ENCODE measurements at places on chromosomes 16 and 17.

DNA sequence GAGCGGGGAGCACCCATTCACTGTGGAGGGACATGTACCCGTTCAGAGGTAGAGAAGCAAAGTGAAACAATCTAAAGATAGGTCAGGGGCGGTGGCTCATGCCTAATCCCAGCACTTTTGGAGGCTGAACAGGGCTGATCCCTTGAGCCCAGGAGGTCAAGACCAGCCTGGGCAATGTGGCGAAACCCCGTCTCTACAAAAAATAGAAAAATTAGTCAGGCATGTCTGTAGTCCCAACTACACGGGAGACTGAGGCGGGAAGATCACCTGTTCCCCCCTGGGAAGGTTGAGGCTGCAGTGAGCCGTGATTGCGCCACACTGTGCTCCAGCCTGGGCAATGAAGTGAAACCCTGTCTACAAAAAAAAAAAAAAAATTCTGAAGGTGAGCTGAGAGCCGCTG, 21.7 kb downstream of the MYL4 start:
- no peak for DNase-seq

DNA sequence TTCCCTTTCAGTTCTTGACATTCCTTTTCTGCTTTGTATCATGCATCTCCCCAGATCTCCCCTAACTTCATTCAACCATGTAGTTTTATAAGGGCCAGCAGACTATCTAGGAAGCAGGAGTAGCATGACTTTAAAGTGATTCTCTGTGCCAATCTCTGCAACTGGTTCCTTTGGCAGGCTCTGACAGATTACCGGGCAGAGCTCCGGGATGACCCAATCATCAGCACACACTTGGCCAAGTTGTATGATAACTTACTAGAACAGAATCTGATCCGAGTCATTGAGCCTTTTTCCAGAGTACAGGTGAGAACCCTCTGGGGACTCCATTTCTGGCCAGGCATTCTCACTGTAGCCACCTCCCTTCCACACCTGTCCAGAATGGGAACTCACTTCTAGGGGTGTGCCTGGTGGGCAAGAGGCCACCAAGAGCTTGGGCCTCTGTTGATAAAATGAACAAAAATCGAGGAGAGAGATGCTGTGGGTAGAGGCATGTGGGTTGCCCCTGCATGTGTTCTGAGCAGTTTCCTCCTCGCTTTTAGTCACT, 7.6 kb upstream of the CDK5R1 start:
- DNase-seq: no peak

- DNase-seq: no peak
Observed at GRCh38 chr17:81459224-81459623, 53.4 kb downstream of the ACTG1 start.

- no peak for DNase-seq
Observed at GRCh38 chr17:76687298-76688164, 23.2 kb downstream of the MXRA7 start.

- DNase-seq: no peak
Observed at GRCh38 chr16:78025631-78026030, 3.3 kb downstream of the CLEC3A start.

DNA sequence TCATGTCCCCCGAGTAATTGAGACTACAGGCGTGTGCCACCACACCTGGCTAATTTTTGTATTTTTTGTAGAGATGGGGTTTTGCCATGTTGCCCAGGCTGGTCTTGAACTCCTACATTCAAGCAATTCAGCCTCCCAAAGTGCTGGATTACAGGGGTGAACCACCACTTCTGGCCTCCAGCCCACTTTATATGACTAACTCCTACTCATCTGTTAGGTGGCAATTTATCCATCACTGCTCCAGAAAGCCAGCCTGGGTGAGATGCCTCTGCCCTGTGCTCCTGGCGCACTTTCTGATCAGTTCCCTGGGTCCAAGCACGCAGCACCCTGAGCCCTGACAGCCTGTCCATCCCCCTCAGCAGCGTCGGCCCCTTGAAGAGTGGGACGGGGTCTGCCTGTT, 29.4 kb downstream of the ADAM11 start:
- DNase-seq: no peak

DNA sequence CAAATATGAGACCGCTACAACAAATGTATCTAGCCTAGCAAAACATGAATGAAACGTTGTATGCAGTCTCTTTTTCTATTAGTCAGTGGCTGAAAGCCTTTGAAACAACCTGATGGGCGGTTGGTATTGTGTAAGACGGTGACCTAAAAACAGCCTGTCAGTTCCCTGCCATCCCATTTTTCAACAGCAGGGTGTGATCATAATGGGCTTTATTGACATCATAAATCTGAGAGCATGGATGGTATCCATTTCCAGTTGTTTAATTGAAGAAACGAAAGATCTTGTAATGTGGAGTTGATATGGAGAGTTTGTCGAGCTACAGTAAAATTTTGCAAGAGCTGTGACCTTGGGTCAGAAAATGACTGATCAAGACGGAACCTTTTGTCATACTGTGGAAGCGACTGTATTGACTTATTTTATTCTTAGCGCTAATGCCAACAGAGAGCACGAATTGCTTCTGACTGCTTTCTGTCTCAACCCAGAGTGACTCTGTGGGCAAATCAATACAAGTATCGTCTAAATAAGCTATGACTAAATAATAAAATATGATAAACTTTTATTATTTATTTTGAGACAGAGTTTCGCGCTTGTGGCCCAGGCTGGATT, 12.3 kb upstream of the MEIOB start:
- no peak for DNase-seq

- DNase-seq: no peak
Observed at GRCh38 chr17:80926591-80927250, 64.9 kb upstream of the CHMP6 start.

- no peak for DNase-seq
Observed at GRCh38 chr16:57660715-57661463, 7.2 kb upstream of the ADGRG3 start.

Measured in non-pigmented ciliary epithelial cell (primary cell).